ENCODE measurements at places on chromosomes 11 and 22. TPM values are rescaled to one million over a fixed set of nuclear protein-coding genes. Genes with fewer than 3 reads are reported as not detected.

RPS6KA4 gene
- 95.7 TPM for total RNA-seq

NPAS4 gene
- not detected for total RNA-seq

CHORDC1 gene
- total RNA-seq = 91.9 TPM

TSPAN18 gene
- not detected for total RNA-seq

- DNase-seq = no peak
Observed at GRCh38 chr22:39690881-39691605, 120.5 kb downstream of the CACNA1I start.

GRCh38 chr22:27372969-27373670 is 428.4 kb downstream of the MN1 start:
- DNase-seq = no peak

GRCh38 chr11:3849297-3849874 is 6.1 kb upstream of the STIM1 start:
- peak; percentile 52 for DNase-seq

- DNase-seq = peak; percentile 51
Observed at GRCh38 chr22:37775785-37776638, 31.7 kb upstream of the GCAT start.

Measured in HT1080 (cell line).